ENCODE measurements at places on chromosomes 2 and 18.
A peak's percentile ranks its signal among the peaks of the same experiment; 100 is the strongest.

DNA sequence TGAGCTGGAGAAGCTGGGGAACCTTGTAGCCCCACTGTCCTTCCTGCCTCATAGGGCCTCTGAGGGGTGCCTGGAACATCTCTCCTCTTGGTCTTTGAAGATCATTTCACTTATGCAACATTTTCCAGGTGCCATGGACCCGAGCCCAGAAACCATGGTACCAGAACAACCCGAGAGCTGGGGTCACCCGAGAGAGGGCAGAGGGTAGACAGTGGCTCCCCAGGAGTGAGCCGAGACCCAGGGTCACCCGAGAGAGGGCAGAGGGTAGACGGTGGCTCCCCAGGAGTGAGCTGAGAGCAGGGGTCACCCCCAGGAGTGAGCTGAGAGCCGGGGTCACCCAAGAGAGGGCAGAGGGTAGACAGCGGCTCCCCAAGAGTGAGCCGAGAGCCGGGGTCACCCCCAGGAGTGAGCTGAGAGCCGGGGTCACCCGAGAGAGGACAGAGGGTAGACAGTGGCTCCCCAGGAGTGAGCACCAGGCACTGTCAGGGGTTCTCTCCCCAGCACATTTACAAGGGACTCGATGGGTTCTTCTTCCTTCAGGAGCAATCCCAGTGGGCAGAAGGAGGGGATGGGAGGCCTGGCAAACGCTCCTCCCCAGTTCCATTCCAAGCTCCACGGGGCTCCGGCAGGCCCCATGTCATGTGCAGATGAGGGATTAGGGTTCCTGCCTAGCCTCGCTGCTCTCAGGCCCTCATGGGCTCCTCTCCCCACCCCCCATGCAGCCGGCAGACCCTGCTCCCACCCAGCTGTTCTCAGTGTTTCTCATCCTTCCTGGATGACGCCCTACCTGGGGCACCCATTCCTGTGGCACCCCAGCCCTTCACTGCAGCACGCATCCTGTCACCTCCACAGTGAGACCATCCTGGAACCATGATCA lies 163.5 kb downstream of the RTP5 start:
- no peak for DNase-seq

DNA sequence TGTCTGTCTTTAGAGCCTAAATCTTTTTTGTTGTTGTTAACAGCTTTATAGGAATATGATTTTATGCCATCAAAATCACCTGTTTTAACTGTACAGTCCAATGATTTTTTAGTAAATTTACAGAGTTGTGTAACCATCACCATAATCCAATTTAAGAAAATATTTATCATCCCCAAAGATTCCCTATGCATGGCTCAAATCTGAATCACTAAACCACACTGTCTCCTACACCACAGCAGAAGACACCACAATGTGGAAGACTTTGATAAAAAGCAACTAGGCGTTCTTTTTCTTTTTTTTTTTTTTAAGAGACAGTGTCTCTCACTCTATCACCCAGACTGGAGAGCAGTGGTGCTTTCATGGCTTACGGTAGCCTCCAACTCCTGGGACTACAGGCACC lies 99.6 kb downstream of the TXNL1 start:
- DNase-seq: peak; percentile 45

GRCh38 chr2:8215982-8216381 lies 465.9 kb upstream of the ID2 start:
- no peak for DNase-seq

- no peak for DNase-seq
These were observed 8.3 kb downstream of the EHBP1 start for GRCh38 chr2:62713837-62714236.

- no peak for DNase-seq
These were observed 707.6 kb downstream of the SLC4A3 start for GRCh38 chr2:220334871-220335590.

- DNase-seq: no peak
These were observed 175.7 kb downstream of the METTL4 start for GRCh38 chr18:2395427-2396161.

GRCh38 chr18:25329783-25330182 lies 22.2 kb downstream of the ZNF521 start:
- DNase-seq: no peak

DNA sequence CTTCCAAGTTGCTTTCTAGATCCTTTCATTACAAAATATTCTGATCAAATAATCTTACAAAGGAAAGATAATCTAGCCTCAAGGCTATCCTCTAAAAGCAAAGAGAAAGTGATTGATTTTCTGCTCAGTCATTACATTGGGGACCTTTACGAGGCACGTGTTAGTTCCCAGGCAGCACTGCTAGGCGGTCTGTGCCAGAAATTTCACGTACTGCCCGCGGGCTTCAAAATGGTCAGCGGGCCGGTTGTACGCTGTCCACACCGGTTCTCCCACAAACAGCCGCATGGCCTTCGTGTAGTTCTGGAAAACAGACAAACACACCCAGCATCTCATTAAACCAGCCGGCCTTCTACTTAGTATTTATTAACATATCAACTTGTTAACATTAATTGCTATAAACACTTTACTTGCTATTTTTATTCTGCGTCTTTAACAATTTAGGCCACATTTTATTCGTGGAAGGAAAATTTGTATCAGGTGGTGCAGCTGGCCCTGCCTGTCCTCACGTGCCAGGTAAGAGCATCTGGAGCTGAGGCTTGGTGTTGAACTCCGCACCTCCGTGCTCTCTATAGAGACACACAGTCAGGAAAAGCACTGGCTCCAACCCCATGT lies 20.4 kb downstream of the ADI1 start:
- no peak for DNase-seq

- no peak for DNase-seq
These were observed 19.7 kb downstream of the TWSG1 start for GRCh38 chr18:9354256-9354655.

DNA sequence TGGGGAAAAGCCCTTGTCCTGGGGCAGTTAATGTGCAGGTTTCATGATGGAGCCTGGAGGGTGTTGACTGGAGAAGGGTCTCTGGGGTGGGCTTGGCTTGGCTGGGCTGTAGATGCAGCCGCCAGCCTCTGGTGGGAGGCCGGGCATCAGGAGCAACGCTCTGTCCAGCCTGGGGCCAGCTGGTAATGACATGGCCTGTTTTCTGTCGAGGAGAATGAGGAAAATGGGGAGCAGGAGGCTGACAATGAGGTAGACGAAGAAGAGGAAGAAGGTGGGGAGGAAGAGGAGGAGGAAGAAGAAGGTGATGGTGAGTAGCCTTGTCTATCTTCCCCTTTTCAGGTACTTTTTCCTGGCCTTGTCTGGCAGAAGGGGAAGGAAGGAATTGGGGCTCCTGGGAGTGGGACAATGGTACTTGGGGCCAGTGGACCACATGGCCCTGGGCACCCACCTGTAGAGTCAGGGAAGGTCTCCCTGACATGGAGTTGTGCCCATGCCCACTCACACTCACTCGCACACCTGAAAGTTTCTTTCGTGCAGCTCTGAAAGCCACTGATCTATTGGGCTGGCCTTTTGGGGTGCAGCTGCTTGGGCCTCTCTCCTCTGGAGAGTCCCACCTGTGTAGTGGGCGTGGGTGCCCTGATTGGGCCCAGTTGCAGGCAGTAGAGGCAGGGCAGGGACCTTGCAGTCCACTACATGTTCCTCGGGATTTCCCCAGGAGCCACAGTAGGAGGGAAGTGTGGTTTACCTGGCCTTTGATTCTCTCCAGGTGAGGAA lies 3.5 kb downstream of the PTMA start:
- DNase-seq: no peak

GRCh38 chr18:1092228-1092627 lies 187.6 kb downstream of the ADCYAP1 start:
- no peak for DNase-seq

- DNase-seq: no peak
These were observed 121.6 kb downstream of the VAPA start for GRCh38 chr18:10035281-10035991.

GRCh38 chr2:215409331-215410127 lies 26.3 kb downstream of the FN1 start:
- DNase-seq: no peak

DNA sequence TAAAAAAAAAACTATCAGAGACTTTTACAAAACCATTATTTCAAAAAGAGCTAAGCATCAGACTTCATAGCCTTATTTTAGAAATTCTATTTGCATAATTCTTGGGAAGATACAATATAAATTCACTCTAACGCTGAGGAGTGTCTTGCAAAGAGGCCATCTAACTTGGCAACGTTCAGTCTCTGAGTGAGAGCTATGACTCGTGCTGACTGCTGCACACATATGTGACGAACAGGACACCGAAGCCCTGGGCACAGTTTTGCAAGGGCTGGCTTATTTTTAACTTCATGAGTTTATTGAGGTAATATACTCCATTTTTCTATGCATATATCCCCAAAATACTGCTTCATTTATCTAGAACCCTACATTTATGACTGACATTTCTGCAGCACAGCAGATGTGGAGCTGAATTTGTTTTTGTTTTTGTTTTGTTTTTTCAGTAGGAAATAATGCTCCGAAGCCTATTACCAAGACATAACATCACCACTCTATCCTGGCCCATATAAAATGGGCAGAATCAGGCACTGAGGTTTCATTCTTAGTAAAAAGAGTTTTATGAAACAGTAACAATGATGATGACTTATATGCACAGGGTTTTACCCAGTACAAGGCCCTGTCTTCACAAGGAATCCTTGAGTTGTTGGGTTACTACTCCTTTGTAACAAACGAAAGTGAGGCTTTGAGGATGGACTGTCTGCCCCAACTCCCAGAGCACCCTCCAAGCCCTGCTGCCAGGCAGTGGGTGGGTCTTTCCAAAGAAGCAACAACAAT lies 68.3 kb downstream of the CRACDL start:
- no peak for DNase-seq

Measured in AG04449 (cell line).